ENCODE measurements at places on chromosomes 5 and 9.

DNA sequence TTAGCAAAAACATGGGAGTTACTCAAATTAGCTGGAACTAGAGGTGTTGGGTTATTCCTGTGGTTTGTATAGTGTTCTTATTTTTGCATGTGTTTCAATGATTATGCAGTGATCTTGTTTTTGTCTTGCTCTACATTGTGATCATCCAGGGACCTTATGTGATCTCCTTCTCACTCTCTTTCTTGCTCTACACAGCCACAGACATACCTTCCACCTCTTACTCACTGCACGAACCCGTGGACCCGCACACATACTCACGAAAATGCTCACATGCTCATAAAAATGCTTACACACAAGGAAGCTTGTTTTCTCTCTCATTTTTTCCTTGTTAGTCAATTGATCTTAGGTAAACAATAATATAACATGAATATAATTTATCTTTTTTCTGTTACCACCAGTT, 187.1 kb downstream of the KDM4C start:
- DNase-seq: no peak

DNA sequence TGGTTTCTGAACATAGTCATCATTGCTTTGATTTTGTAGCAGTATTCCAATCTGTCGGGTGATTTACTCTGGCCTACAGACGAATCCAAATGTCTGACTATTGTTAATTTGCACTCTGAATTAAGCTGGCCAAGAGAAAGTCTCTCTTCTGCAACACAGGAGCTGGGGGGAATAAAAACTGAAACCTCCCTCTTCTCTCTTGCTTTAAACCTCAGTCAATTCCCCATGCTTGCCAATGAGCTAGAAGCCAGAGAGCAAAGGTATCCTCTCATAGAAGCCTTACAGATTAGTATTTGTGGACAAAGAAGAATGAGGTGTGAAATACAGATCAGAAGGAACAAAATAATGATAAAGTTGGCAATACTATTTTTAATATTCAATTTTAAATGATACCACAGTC, 353.9 kb upstream of the CDH10 start:
- DNase-seq: no peak

DNA sequence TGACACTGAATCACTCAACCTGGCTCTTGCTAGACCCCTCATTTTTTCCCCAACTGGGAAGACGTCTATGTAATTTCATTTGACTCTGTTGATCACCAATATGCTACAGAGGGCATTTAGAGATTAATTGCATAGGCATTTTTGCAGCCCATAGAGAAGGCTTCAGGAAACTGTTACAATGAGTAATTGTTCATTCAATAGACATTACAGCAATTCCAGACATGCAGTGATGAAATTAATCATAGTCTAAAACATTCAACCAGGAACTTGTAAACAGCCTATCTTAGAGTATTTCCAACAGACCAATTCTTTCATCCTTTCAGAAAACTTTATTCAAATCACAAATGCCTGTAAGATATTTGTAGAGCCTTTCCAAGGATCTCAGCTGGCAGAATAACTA, 122.3 kb downstream of the MARCHF11 start:
- no peak for DNase-seq

GRCh38 chr5:127019928-127020327, 10.4 kb downstream of the MARCHF3 start:
- DNase-seq: peak; percentile 39

- DNase-seq: no peak
These were observed 385.8 kb downstream of the EFNA5 start for GRCh38 chr5:107284822-107285525.

- DNase-seq: peak; percentile 98
These were observed 14.4 kb downstream of the GDNF start for GRCh38 chr5:37825334-37825915.

DNA sequence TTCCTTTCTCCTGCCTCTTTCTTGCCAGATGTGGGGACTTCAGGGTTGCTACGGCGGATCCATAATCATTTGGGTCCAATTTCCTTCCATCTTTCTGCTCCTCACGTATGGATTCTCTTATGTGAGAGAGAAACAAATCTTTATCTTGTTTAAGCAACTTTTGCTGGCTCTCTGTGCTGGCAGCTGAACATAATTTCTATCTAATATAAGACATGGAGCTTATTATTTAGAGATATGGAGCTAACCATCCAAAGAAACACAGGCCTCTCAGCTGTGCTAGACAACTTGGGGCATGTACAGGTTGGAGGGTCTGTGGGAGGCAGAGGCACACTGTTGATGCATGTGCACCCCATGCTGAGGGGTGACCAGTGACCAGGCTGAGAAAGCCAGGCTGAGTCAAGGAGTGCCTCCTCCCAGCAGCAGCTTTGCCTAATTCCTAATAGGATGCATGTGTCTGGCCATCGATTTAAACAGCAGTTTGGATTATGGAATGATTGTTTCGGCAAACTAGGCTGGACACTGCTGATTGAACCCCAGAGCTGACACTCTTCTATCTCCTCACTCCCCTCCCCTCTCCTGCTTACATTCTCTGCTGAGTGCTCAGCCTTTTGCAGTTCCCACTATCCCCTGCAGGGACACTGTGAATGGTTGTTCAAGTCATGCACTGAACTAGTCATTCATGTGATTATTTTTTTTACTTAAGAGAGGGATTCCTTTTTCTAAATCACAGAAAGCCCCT, 195.8 kb downstream of the ERCC6L2 start:
- no peak for DNase-seq

DNA sequence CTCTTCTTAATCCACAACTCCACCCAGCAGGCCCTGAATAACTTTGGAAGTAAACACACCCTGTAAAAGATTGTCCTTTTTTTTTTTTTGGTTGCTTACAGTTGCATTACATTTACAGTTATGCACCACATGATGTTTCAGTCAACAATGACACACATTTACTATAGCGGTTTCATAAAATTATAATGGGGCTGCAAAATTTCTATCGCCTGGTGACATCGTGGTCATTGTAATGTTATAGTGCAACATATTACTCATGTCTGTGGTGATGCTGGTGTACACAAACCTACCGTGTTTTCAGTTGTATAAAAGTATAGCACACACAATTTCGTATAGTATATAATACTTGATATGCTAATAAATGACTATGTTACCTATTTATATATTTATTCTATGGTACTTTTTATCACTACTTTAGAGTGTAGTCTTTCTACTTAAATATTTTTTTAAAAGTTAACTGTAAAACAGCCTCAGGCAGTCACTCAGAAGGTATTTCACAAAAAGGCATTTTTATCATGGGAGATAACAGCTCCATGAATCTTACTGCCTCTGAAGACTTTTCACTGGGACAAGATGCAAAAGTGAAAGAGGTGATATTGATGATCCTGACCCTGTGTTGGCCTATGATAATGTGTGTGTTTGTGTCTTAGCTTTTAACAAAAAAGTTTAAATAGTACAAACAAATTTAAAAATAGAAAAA, 695.4 kb upstream of the CDH18 start:
- DNase-seq: no peak

- DNase-seq: no peak
These were observed 38.4 kb downstream of the EXOC3 start for GRCh38 chr5:481347-481746.

- no peak for DNase-seq
These were observed 18.6 kb downstream of the JAKMIP2 start for GRCh38 chr5:147763791-147764525.

- no peak for DNase-seq
These were observed 464.0 kb upstream of the TUSC1 start for GRCh38 chr9:26142201-26142600.

- DNase-seq: no peak
These were observed 235.7 kb downstream of the HSPA4 start for GRCh38 chr5:133287500-133287899.

GRCh38 chr5:9198394-9198793, 347.5 kb downstream of the SEMA5A start:
- DNase-seq: no peak

DNA sequence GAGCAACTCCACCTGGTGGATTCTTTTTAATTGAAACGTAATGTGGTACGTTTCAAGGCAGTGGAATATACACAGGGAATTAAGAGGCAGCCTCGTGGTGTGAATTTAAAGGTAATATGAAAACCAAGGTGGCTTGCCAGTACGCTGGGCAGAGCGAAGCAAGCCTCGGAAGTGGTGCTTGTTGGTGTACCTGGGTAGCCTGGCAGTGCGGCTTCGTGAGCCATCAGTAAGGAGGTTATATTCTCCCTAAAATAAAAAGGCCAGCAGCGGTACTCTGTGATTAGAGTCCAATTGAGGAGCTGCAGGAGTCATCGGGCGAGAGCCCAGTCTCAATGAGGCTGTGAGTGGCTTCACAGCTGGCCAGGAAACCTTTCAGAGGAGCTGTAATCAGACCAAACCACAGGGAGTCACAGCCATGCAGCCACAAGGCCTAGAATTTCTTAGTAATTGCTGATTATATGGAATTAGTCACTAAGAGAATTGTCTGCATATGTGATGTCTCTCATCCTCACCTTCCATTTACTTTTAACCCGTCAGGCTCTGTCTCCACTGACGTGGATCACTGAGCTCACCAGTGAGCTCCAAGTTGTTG, 57.7 kb downstream of the DCP2 start:
- no peak for DNase-seq

- no peak for DNase-seq
These were observed 17.4 kb downstream of the LMNB1 start for GRCh38 chr5:126794157-126794828.

DNA sequence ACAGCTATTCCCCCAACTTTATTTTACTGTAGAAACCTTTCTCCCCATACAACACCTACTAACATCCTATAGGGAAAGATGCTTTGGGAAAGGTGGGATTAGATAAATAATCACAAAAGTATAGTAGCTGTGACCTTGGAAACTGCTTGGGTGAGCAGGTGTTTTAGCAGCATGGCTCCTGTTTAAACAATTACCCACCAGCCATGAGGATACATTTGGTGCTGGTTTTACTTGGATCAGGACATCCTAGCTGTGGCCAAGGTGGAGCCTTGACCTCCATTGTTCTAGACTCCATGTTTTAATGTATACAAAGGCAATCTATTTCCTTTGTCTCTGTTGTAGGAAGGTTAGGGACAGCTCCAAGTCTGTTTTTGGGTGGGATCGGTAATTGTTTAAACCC, 56.8 kb upstream of the ALDH1B1 start:
- DNase-seq: no peak

GRCh38 chr9:119559986-119560385, 190.8 kb upstream of the BRINP1 start:
- no peak for DNase-seq

DNA sequence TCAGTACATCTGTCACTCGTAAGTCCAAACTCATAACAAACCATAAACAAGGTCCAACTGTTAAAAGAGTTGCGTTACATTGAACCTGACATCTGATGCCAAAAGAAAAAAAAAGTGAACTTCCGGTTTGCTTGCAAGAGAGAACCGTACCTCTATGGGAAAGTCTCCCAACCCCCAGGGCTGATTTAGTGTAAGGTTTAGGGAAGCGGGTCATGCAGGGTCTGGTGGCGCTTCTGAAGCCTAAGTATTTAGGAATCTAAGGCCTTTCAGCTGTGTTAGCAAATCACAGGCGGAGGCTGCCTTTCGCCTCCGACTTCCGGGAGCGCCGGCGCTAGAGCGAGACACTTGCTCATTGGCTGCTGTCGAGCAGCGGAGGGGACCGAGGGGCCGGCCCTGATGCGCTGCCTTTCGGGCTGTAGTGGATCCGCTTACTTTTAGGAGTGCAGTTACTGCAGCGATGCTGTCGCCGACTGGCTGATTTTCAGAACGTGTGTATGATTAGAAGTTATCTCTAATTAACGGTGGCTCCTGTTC, 12.0 kb upstream of the GNPDA1 start:
- DNase-seq: peak; percentile 71

DNA sequence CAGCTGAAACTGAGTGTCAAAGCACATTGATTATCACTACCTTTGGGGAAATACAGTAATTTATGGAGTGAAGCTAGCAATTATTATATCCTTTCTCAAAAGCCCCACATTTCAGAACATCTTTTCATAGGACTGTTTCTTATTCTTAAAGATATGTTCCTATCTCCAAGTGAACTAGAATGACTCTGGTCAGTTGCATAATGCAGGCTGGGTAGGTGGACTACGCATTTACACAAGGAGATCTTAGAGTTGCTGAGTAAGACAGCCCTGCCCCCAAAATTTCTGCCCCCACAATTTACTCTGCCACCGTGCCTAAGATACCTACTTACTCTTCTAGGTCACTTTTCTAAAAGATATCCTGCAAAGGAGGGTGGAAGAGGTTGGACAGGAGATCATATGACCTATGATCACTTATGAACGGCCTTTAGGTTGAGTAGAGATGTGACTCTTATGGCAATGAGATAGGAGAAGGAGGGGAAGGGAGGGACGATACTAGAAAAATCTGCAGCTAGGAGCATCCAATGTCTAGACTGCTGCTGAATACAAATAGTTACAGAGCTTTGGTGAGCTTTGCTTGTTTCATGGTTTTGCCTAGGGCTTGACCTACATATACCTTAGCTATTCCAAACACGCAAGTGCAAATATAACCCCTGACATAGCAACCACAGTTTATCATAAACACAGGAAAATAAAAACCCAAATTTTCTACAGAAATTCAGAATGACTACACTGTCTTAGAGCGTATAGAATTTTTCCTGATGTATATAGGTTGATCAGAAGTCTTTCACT, 121.7 kb downstream of the GLIS3 start:
- DNase-seq: no peak

- DNase-seq: no peak
These were observed 118.9 kb downstream of the LHX2 start for GRCh38 chr9:124130277-124131075.

DNA sequence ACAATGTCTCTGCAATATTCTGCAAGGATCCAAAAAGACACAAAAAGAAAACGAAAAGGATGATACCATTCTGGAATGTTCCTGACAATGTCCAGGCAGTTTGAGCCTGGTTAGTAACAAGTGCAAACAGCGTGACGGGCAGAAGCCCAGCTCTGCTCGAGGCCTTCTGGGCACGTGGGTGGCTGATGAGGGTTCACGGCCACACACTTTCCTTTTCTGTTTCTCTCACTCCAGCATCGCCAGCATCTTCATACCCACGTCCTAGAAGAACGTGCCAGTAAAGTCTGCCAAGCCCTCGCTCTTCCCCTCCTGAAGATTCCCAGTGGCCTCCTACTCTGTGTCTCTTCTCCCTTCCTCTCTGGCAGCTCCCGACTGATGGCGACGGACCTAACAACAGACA, 36.7 kb downstream of the COL23A1 start:
- DNase-seq: no peak

DNA sequence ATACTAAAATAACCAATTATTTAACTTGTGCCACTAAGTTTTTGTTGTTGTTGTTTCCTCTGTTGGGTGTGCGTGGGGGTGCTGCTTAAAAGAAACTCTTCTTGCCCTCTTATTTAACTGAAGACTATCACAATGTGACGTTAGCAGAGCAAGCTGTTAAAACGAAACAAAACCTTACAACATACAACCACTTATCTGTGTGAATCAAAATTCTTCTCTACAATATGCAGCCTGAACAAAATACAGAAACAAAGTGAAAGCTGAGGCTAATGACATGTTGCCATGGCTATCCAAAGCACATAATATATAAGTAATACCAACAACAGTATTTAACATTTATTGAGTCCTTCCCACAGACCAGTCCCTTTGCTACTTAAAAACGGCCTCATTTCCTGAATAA, 291.0 kb downstream of the FBXL17 start:
- DNase-seq: no peak

GRCh38 chr9:124392254-124392870, 22.9 kb downstream of the PSMB7 start:
- DNase-seq: no peak

- DNase-seq: no peak
These were observed 332.4 kb upstream of the CD180 start for GRCh38 chr5:67528953-67529352.
